Ovary (tissue), 10 donors: ENCODE measurements at places on chromosomes 4 and X.
A peak's percentile ranks its signal among the peaks of the same experiment; 100 is the strongest.

DNA sequence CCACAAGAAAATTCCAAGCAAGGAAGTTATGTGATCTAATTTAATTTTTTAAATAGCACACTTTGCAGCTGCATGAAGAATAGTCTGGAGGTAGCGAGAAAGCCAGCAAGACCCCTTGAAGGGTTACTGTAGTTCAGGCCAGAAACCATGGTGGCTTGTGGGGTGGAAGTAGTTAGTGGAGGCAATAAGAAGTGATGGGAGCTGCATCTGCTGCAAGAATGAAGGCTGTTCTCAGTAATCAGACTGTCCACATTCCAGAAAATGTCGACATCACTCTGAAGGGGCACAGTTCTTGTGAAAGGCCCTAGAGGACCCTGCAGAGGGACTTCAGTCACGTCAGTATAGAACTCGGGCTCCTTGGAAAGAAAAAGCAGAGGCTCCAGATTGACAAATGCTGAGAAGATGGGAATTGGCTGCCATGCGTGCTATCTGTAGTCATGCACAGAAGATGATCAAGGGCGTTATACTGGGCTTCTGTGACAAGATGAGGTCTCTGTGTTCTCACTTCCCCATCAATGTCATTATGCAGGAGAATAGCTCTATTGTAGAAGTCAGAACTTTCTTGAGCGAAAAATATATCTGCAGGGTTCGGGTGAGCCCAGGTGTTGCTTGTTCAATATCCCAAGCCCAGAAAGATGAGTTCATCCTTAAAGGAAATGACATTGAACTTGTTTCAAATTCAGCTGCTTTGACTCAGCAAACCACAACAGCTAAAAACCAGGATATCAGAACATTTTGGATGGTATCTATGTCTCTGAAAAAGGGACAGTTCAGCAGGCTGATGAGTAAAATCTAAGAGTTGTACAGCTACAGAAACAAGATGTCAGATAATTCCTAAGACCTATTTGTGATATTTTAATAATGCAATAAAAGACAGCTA lies 254.2 kb downstream of the CBR4 start:
- DNase-seq, result no peak

DNA sequence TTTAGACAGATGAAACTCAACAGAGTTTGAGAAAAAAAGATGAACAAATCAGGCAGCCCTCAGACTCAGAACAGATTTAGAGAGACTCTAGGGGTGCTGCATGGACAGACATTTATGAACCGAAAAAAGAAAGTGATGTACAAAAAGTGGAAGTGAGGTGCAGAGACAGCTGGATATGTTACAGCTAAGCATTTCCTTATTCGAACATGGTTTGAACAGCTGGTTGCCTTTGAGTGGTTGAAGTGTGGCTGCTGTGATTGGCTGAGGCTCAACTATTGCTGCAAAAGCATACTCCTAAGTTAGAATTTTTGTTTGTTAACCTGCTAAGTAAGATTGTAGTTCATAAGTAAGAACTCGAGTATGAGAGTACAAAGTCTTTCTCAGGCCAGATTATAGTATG lies 331.5 kb upstream of the PABPC4L start:
- no peak for DNase-seq

DNA sequence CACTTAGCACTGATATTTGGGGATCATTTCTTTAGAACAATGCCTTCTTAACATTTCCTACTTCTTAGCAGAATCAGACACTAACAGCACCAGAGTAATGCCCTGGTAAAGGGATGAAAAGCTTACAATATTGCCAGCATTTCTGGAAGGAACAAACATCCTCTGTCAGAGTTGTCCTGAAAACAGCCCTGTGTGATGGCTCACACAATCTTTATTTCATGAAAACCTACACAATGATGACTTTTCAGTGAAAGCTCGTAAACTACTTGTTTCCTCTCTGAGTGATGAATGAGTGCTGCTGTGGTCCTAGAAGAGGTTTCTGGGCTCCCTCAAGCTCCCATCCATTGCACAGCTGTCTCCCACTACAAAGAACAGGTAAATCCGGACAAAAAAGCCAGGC lies 52.8 kb downstream of the GPC4 start:
- no peak for DNase-seq

GRCh38 chr4:95410387-95410977 lies 138.3 kb downstream of the UNC5C start:
- no peak for DNase-seq

GRCh38 chrX:14013054-14013453 lies 16.6 kb downstream of the GEMIN8 start:
- no peak for DNase-seq

DNA sequence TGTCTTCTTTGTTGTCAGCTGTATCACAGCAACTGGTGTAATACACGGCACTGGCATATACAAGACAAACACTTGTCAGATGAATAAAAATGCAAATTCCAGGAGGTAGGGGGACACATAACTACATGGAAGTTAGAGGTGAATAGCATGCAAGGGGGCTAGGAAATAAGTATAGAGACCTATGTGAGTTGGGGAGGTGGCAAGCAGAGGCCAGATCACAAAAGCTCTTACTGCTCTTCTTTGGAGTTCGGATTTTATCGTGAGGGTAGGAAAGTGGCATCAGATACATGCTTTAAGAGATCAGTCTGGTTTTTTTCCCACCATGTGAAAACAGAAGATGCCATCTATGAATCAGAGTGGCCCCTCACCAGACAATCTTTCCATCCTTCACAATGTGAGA lies 2.8 kb upstream of the SRP72 start:
- DNase-seq, result no peak

DNA sequence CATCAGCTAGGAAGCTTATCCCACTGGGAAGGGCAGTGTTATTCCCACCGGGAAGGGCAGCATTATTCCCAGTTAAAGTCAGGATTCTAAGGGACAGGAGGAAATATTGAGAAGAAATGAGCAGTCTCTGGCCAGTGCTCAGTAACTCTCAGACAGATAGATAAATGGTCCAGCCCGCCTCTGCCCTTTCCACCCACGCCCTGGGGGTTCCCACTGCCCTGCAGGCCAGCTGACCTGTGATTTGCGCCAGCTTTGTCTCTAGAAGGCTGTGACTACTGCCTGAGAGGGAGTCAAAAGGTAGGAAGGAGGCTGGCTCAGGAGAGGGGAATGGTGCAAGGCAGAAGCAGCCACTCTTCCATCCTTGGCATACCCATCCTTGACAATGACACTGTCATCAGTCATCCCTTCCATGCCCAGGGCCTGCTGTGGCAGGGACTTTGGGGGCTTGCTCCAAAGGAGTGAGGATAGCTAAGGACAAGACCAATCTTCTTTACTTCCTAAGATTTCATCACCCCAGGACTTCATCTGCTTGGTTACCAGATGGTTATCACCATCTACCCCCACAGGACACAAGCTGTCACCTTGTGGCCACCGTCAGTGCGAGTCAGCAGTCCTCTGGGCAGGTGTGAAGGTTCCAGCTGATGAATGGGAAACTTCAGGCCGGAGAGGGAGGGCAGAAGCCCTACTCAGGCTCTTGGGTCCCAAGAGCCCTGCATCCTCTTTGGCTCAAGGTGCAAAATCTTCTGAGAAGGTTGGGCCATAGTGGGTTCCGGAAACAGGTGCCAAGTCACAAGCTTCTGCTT lies 49.5 kb downstream of the SEPSECS start:
- DNase-seq, result no peak

DNA sequence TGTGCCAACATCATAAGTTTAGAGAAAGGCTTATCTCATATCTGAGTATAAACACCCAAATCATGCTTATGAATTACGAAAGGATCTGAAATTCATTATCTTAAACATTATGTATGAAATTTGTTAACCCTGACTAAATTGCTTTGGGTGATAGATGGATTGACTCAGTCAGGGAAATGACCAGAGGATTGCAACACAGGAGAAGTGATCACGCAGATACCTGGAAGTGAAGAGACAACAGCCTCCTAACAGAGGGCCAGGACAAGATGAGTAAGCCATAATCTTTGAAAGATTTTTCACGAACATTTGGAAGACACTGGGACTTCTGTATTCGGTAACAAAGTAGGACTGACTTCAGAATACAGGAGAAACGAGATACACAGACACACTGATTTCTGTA lies 363.4 kb downstream of the DMD start:
- DNase-seq, result no peak

DNA sequence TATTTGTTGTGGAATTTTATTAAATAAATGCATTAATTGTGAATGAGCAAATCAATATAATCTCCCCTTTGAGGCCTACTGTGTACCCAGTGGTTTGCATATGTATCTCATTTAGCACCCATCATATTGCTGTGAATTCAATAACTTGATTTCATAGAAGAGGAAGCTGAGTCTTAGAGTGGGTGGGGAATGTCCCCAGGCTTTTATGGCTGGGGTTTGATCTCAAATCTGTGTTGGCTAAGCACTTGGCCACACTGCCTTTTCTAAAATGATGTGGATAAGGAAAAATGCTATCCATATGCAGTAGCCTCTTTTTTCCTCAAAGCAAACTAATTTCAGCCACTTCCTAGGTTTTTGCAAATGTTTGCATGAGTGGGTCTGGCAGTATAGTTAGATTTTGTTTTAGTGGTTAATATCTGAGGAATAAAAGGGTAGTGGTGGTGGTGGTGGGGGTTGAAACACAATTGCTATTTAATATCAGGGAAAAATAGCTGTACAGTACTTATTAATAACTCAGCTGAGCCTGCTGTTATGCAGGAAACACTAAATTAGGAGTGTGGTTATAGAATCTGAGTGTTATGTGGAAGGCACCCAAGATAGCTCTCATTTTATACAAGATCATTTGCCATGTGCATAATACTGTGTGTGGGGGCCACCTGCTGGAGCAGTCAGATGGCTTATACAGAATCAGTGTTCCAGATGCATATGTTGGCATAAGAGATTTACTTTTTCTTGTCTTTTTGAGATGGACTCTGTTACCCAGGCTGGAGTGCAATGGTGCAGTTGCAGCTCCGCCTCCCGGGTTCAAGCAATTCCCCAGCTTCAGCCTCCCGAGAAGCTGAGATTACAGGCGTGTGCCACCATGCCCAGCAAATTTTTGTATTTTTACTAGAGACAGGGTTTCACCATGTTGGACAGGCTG lies 108.0 kb downstream of the TMEM131L start:
- DNase-seq, result peak; percentile 66

DNA sequence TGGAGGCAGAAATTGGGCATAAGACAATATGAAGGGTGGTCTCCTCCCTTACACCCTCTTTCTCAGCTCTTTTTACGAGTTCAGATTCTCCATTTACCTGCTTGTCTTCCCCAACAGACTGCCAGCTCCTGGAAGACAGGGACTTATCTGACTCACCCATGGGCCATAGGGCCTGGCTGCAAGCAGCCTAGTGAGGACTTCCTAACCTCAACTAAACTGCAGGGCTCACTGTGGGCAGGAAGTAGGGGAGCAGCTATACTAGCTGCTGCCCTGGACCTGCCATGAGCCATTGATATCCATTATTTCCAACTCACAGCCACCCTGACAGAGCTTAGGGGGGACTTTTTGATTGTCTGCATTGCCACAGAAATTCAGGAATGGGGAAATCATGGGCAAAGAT lies 11.5 kb upstream of the ZNF718 start:
- DNase-seq, result no peak

- no peak for DNase-seq
Observed at GRCh38 chr4:183747931-183748670, 89.0 kb downstream of the TRAPPC11 start.

DNA sequence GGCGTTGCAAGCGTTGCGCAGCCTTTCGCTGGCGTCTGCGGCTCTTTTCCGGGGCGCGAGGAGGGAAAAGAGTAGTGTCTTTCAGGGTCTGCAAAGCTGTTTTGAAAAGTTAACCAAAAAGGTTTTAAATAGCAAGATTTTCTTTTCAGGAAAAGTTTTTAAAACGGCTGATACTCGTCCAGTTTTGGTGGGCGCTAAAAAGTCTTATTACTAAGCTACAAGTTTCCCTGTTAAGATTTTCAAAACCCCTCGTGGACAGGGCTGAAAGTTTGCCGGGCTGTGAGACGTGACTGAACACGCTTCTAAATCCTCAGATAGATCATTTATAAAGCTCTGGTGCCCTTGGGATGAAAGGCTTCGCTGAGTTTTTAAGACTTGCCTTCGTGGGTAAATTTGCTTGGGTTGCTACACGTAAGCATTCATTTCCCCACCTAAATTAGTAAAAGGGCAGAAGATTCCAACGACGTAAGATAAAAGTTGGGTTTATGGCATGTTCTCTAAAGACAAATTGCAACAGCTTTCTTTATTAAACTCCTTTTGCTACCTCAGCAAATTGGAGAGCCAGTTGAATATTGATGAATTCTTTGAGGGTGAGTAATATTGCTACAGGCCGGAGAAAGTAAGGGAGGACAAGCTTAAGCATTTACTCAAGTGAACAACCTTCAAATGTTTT lies 91.5 kb downstream of the HPRT1 start:
- DNase-seq, result no peak
